Inflammatory macrophage (primary cell): ENCODE measurements at places on chromosomes 6 and 20.
A peak's percentile ranks its signal among the peaks of the same experiment; 100 is the strongest.

DNA sequence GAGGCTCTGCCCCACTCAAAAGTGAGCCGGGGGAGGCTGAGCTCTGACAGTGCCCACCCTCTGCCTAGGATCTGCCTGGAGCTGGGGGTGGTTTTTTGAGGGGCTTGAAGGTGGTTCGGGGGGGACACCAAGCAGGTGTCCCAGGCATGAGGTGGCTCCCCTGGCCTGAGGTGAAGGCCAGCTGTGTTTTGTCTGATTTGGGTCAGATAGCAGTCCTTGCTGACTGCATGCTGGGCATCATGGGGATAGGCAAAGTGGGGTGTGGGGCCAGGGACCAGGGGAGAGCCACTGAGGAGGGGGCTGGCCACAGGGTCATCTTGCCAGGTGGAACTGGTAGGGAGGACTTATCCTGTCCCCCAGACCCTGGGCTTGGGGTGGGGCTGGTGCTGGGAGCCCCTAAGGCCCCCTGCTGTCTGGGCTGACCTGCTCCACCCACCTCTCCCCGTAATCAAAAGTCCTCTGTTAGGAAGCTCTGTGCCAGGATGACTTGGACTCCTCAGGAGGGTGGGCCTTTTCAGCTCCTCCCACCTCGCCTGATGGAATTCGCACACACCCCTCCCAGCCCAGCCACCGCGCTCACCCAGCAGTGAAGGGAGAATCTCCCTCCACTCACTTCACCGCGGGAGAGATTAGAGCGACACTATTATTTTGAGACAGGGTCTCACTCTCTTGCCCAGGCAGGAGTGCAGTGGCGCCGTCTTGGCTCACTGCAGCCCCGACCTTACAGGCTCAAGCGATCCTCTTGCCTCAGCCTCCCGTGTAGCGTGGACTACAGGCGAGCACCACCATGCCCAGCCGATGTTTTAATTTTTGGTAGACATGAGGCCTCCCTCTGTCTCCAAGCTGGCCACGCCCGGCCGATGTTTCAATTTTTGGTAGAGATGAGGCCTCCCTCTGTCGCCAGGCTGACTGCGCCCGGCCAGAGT is 1.5 kb upstream of the COL9A3 start:
- no peak for DNase-seq

- no peak for DNase-seq
Observed at GRCh38 chr6:38684237-38684636, 18.7 kb downstream of the GLO1 start.

DNA sequence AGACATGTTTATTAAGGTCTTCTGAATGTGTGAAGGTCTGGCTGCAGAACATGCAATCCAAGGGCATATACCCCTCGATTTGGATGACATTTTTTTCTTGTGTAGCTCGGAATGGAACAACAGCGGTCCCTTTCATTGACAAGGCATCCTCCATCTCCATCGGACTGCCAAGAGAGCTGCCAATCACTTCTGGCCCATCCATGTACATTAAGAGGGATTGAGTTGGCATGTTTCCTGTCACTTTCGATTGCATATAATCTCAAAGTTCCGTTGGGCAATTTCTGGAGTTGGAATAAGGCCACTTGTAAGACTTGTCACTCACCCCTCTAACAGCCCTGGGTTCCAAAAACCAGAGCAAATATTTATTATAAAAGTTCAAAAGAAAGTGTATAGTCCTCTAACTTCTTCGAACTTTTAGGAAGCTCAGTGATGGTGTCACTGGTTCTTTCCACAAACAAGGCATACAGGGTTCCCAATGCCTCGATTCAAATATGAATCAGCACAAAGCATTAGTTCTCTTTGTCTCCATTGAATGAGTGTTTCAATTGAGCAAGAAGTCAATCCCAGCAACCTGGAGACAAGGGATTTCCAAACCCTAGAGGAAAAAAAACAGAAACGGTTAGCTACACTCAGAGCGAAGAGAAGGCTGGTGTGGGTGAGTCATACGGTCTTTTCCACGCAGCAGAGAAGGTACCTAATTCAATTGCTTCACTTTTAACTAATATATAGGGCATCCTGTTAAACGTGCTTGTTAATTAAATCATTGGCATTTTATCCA is 10.9 kb downstream of the ZNF217 start:
- peak; percentile 94 for DNase-seq

DNA sequence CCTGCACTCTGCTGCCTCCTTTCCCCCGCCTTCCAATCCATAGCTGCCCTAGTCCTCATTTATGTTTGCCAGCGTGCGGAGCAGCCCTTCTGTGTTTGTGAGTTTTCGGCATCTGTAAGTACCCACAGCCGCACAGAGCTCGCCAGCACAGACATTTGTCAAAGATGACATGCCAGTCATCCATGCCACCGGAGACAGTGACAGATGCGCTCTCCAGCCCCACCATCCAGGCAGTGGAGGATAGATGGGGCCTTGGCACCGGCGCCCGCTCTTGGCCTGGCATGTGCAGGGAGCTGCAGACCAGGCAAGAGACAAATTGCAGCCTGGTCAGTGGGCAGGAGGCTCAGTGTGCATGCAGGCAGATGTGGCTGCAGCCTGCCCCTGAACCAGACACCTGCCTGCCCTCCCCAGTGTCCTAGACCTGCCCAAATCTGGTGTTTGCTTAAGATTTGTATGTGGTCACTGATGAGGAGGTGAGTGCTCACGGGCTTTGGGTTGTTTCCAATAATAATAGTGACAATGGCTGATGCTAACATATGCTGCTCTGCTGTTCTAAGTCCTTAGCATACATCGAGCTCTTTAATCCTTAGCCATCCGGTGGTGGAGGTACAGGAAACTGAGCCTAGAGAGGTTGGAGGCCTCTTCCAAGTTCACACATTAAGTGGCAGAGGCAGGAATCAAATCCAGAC is 78.1 kb downstream of the UNC5CL start:
- no peak for DNase-seq
